Gastrocnemius medialis (tissue), 4 donors: ENCODE measurements at places on chromosomes 5 and 9. TPM values are rescaled to one million over a fixed set of nuclear protein-coding genes. Genes with fewer than 3 reads are reported as not detected.
A peak's percentile ranks its signal among the peaks of the same experiment; 100 is the strongest.

- DNase-seq = no peak
These were observed 44.5 kb downstream of the IPO11 start for GRCh38 chr5:62457071-62457470.

PCDHB4 gene
- 1.5 TPM for total RNA-seq

GRCh38 chr9:99576002-99576401 is 245.7 kb upstream of the NR4A3 start:
- no peak for DNase-seq

- no peak for DNase-seq
These were observed 268.5 kb upstream of the NMUR2 start for GRCh38 chr5:152673601-152674000.

DNA sequence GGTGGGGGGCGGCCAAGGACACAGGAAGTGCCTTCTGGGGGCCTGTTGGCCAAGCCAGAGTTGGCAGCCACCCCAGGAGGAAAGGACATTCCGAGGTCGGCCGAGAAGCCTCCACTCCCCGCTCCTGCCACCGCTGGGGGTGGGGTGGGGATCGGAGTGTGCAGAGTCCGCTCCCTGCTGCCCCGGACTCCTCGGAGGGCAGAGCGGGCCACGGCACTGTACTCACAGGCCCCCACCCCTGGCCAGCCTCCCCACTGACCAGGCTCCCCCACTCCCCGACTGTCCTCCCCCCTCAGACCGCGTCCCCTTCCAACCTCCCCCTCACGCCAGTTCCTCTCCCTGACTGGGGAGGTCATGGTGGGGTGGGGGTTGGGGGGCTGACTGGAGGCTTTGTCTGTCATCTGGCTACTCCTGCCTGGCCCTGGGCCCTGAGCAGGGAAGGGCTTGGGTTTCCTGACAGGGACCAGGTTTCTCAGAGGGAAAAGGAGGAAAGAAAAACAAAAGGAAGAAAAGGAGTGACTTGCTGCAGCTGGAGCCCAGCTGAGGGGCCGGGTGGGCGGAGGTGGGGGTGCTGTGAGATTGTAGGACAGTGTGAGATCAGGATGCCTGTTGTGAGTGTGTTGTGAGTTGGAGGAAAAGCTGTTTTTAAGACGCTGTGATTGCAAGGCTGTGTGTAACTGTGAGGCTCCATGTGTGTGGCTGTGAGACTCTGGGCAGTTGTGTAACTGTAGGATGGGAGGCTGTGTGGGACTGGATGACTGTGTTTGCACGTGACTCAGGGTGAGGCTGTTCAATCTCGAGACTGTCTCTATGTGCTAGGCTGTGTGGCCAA is 29.7 kb downstream of the CNTFR start:
- DNase-seq = peak; percentile 59

DNA sequence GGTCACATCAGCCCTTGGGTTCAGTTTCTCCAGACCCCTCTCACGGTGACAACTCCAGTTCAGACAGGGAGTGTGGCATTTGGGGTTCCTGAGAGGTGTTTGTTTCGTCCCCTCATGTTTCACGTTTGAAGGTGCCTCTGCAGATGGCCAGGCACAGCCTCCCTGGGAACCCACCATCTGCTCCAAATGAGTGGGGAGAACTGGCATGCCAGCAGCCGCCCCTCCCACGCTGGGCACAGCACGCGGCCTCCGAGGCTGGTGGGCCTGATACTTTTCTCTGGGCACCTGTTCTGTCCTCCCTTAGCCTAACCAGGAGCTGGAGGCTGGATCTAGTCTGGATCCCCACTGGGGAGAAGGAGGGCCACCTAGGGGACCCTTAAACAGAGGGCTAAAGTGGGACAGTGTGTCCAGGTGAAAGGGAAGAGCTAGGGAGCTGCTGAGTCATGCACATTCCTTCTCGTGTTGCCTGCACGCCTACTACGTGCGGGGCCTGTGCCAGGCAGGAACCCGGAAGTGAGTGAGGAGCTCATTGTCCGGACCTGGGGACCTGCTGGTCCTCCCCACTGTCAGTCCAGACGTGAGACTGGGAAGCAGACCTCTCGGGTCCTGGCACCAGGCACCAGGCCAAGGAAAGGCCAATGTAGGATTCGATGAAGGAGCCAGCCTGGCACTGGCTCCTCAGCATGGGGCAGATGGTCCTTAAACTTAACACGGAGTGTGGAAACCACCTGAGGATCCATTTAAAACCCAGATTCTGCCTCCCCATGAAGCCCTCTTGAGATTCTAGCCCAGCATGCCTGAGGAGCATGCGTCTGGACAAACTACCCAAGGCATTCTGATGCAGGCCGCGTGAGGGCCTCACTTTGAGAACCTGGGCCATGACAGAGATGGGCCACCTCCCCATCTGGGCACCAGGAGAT is 11.7 kb downstream of the DNM1 start:
- DNase-seq = no peak

GRCh38 chr5:33310451-33310850 is 130.3 kb upstream of the TARS1 start:
- DNase-seq = no peak

STARD4 gene
- 0.49 TPM for total RNA-seq

DNA sequence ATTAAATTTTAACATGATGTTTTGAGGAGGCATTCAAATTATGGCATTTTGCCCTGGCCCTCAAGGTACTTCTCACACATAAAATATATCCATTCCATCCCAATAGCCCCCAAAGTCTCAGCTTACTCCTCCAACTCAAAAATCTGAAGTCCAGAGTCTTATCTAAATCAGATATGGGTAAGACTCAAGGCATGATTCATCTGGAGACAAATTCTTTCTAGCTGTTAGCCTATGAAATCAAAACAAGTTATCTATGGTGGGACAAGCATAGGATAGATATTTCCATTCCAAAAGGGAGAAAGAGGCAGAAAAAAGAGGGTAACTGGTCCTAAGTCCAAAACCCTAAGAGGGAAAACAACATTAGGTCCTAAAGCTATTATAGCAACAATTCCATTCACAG is 408.4 kb downstream of the ZNF608 start:
- no peak for DNase-seq

DNA sequence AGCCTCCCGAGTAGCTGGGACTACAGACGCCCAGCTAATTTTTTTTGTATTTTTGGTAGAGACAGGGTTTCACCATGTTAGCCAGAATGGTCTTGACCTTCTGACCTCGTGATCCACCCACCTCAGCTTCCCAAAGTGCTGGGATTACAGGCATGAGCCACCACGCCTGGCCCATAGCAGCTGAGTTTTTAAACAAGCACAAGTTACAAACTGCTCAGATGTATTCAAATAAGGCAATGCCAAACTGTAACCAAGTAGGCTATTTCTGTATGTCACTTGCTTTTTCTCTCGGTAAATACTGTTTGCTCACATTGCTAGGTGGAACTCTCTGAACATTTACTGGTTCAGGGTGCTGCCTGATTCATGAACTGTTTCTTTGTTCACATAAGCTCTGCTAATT is 799.3 kb upstream of the NUDT12 start:
- no peak for DNase-seq

- peak; percentile 41 for DNase-seq
These were observed 1.0 kb upstream of the CACFD1 start for GRCh38 chr9:133458643-133459312.

GRCh38 chr5:95973793-95974325 is 12.2 kb upstream of the ELL2 start:
- no peak for DNase-seq

DNA sequence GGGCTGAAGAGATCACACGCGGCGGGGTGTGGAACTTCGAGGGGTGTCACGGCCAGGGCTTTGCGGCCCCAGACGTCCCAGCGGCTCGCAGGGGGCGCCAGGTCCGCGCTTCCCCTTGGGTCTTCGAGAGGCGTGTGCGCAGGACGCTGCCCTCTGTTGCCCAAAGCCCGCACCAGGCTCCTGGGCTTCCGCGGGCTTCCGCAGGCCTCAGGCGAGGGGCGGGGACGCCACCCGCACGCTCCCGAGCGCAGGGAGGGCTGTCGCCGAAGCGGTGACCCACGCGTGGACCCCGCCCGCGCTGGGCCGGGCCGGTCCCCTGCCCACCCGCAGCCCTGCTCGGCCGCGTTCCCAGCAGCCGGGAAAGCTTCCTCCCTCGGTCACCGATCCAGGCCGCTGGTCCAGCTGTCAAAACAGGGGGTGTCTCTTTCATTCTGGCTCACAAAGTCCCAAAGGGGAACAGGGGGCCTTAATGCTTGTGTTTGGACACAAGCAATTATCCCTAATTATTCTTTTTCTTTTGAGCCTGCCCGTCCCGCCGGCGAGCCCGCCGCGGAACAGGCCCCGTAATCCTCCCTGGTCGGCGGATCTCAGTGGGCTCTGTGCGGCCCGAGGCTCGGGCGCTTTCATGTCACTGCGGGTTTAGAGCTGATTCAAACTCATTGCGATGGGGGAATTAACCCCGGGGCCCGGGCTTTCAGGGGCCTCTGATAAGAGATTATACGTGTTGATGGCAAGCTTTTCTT is 60.6 kb downstream of the TMEM174 start:
- DNase-seq = no peak

TAF11L5 gene
- total RNA-seq = not detected
